ENCODE measurements at places on chromosomes 11 and 22. TPM values are rescaled to one million over a fixed set of nuclear protein-coding genes. Genes with fewer than 3 reads are reported as not detected.

- DNase-seq, result no peak
Measured at GRCh38 chr11:89493431-89493830, 2.3 kb upstream of the NOX4 start.

GRCh38 chr22:28817919-28818859 is 17.8 kb upstream of the XBP1 start:
- DNase-seq, result no peak

- no peak for DNase-seq
Measured at GRCh38 chr22:33188326-33188725, 130.1 kb upstream of the SYN3 start.

- no peak for DNase-seq
Measured at GRCh38 chr11:69467196-69467595, 14.3 kb upstream of the LINC01488 start.

DNA sequence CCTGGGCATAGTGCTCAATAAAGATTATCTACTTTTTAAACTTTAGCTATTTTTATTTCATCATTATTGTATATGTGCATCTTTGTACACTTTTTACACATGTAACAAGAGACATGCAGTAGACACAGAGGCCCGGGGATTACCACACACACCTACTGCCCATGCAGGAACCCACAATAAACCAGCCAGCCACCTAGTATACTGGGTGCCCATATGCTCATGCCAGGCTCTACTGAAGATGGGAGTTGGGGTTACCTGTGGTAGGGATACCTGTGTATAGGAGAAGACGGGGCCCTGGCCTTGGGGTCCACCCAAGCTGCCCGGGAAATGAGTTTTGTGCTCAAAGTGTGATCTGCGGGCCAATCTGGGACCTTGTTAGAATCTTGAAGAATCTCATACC is 31.2 kb upstream of the P2RY2 start:
- DNase-seq, result peak; percentile 19

DNA sequence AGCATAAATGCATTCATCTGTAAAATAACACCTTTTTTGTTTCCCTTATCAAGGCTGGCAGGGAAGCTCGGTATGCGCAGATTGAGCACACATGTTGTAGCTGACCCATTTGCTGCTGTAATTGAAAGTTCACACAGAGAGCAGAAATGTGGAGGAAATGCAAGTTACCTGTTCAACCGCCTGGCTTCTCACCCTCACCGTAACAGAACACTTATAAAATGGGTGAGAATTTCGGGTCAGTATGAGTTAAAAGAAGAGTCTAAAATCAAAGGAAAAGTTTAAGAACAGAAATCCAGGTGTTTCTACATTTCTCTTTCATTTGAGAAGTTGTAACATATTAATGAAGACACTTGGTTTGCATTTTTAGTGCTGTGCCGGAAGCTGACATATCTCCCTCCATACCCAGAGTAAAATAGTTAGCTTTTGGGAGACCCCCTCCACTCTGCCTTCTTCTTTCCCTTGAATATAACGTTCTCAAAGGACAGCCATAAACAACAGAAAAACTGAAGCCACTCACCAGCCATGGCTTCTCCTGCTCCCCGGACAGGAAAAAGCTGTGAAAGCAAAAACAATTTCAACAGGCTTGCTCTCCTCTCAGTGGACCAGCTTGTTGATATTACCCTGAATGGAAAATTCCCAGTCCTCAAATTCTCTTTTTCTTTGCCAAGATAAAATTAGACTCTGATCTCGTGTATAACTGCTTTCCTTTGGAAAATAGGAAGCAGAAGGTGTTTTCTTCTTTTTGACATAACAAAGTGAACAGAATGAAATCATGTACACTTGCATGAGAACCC is at the start of gene CASP12:
TSS of gene CASP12 (minus strand) at position 570 of the 794 bp plus-strand sequence.
- no peak for DNase-seq

GRCh38 chr11:135074397-135074998 is 662.5 kb upstream of the B3GAT1 start:
- no peak for DNase-seq

GRCh38 chr22:36027579-36027934 is 1.1 kb downstream of the RBFOX2 start:
- no peak for DNase-seq

- DNase-seq, result no peak
Measured at GRCh38 chr11:97140885-97141494, 751.2 kb downstream of the JRKL start.

DNA sequence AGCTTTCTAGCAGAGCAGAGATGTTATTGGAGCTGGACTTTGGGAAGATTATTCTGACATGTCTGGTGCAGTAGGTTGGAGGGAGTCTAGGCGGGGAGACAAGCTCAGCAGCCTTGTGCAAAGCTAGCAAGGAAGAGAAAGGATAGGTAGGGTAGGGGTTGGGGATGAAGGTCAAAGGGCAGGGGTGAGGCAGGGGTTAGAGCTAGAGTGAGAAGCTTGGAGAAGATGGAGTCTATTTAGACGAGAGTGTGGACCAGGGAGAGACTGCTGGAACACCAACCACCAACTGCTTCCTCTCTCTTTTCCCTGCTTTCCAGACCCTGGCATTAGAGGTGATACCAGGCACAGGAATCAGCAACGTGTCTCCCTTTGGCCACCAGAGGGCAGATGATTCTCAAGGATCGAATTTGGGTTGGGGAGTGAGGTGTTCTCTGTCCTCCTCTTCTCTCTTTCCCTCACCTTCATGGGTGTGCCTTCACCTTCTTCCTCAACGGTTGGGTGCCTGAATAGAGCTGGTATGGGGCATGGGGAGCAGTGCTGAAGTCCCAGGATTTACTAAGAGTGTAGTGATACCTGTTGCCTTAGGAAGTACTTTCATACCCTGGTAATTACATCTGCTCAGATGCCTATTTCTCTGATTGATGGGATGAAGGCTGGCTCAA is 1.8 kb upstream of the MARK2 start:
- DNase-seq, result peak; percentile 65

The LAYN gene
- 27.0 TPM for total RNA-seq

The CDKN1C gene
- total RNA-seq, result 2.9 TPM

The TRMU gene
- total RNA-seq, result 76.3 TPM

The IGF2 gene
- not detected for total RNA-seq

The GPR83 gene
- total RNA-seq, result 0.17 TPM

The OR8D4 gene
- not detected for total RNA-seq

The LMO1 gene
- total RNA-seq, result not detected

The CTTN gene
- 0.14 TPM for total RNA-seq

Data from activated naive CD8-positive, alpha-beta T cell treated with anti-CD3 and anti-CD28 coated beads, Interleukin-2, amount 10 ng/mL, durations not matched to agents 7 days and 5 days (primary cell).